ENCODE measurements at places on chromosomes 7 and 10.

GRCh38 chr10:8102708-8103401 is 48.4 kb downstream of the GATA3 start:
- no peak for DNase-seq

DNA sequence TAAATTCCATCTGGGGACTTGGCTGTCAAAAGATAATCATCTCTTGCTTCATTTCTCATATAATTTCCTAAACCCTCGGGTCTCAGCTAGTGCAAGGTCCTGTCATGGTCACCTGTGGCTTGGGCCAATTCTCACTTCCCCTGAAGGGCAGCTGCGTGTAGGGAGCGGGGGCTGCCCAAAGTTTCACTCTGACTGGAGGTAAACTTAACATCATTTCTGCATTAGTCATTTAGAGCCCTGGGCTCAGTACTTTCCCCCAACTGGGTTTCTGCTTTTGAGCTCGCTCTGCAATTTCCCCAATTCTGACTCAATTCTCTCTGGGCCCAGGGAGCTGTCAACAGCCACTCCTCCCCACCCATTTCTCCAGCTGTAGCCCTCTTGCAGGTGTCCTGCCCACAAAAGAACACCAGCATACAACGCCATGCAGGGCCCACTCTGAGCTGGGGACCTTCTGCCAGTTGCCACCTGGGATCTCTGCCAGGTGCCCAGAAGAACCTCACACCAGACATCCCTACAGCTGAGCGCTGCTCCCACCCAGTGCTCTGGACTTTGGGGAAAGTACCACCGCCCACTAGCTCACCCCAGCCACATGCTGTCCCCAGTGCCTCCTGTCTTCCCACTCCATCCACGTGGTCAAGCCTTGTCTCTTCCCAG is 37.9 kb downstream of the VOPP1 start:
- peak; percentile 89 for DNase-seq

DNA sequence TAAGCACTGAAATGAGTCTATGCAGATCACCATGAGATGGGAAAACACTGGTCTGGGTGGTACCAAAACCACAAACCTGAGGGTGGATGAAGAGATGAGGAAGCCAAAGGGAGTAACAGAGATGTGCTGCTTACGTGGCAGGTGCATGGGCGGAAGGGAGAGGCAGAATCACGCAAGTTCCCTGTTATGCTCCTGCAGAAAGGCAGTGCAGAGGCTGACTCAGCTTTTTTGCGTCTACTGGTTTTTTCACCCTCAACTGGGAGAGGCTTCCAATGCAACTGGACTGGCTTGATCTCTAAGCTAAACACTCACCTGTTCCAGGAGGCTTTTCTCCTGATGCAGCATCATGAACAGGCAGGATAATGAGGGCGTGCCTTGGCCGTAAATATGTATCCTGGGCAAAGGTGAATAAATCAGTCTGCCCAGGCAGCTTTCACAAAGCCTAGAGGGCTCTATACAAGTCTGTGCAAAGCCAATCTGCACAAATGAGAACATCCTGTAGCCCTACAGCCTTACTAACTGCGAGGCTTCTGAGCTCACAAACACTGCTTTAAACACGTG is 95.4 kb upstream of the AFAP1L2 start:
- peak; percentile 23 for DNase-seq

DNA sequence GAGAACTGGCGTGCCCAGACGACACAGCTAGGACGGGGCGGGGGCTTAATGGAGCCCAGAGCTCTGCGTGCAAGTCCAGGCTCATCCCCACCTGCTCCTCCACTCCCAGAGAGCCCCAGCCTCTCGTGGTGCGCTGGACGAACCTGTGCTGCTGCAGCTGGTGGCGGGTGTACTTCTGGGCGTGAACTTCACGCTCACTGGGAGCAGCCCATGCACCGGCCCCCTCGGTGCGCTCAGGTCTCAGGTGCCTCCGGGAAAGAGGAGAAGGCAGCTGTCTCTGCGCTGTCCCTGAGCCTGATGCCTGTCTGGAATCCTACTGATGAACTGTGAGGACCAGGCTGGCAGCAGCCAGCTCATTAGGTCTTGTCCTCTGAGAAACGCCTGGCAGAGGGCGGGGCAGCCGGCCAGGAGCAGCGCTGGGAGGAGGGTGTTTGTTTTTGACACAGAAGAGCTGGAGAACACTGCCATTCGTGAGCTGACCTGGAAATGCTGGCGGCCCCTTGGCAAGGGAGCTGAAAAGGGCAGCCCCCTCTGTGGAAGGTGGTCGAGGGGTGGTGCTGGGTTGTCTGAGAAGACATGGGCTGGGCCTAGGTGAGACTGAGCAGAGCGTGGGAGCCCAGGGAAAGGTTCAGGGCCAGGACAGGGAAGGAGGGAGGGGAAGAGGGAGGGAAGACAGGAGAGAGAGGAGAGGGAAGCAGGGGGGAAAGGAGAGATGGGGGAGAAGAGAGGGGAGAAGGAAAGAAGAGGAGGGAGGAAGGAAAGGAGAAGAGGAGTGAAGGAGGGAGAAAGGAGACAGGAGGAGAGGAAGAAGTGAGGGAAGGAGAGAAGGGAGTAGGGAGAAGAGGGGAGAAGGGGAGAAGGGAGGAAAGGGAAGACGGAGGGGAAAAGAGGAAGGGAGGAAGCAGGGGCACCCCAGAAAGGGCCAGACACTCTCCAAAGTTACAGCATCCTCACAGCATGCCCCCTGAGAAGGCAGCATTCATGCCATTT is 53.5 kb upstream of the TNS3 start:
- no peak for DNase-seq

DNA sequence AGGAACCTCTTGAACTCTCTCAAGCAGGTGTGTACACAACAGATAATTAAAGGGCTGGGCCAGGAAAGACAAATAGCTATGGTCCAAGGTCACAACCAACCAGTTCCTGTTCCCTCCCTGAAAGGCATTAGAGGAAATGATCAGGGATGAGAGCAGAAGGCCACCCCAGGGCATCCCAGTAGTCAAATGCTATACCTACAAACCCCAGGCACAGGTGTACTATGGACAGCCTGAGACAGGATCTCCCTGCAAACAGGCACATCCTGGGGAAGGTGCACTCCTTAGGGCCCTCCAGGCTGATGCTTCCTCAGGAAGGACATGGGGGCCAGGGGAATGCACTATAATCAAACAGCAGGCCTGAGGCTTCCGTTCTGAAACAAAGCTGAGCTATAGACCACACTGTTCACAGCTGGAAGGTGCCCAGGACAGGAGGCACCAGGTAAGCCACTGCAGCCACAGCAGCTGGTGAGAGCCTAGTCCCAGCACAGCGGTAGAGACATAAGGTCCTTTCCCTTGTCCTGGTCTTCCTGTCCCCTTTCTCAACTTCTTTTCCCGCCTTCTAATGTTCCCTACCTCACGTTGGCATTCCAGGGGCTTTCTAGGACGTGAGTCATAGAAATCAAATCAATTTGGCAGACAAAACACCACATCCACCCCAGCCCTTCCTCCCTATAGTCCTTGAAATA is 13.3 kb downstream of the PARP12 start:
- DNase-seq = no peak

- DNase-seq = no peak
Measured at GRCh38 chr10:88895250-88895649, 15.2 kb downstream of the STAMBPL1 start.

- peak; percentile 23 for DNase-seq
Measured at GRCh38 chr7:25894002-25894901, 257.7 kb upstream of the NFE2L3 start.

- no peak for DNase-seq
Measured at GRCh38 chr10:27569946-27570345, 65.8 kb downstream of the RAB18 start.

DNA sequence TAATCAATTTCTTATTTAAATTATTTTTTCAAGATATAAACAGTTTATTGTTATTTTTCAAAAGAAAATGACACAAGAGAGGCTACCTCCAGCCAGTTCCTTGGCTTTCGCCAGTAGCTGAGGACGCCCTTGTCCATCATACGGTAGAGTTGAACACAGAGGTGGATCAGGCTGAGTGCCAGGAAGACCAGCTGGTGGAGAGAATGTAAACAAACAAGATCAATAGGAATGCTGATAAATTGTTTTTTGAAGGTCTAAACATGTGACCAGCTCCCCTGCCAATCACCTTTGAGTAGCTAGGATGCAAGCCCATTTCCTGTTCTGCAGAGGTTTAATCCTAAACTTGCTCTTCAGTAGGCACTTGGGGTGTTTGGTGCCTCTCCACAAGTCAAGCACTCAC is 138.9 kb downstream of the PKD1L1 start:
- DNase-seq = no peak

All from memory B cell (primary cell).